ENCODE measurements at places on chromosomes 11 and 22. TPM values are rescaled to one million over a fixed set of nuclear protein-coding genes. Genes with fewer than 3 reads are reported as not detected.

ANKRD49 gene
- total RNA-seq: 15.3 TPM

MMP13 gene
- total RNA-seq: not detected

OR8D4 gene
- not detected for total RNA-seq

OR9I1 gene
- total RNA-seq: not detected

HBG1 gene
- total RNA-seq: not detected

OR6T1 gene
- total RNA-seq: not detected

KRTAP5-10 gene
- not detected for total RNA-seq

TMEM191C gene
- 0.54 TPM for total RNA-seq

SLC22A12 gene
- total RNA-seq: not detected

ANO5 gene
- not detected for total RNA-seq

HBG2 gene
- total RNA-seq: not detected

OR8D1 gene
- not detected for total RNA-seq

DEFB131B gene
- total RNA-seq: not detected

POTEH gene
- total RNA-seq: not detected

TMPRSS6 gene
- not detected for total RNA-seq

OR4D11 gene
- total RNA-seq: not detected

BCO2 gene
- 1.8 TPM for total RNA-seq

OR4C12 gene
- not detected for total RNA-seq

RIMBP3C gene
- total RNA-seq: 0.18 TPM

LIPT2 gene
- total RNA-seq: not detected

FIBP gene
- 101 TPM for total RNA-seq

GSTP1 gene
- total RNA-seq: 1,161 TPM

DUSP8 gene
- 0.72 TPM for total RNA-seq

CSF2RB gene
- total RNA-seq: 2.6 TPM

OR51E2 gene
- total RNA-seq: not detected

E2F8 gene
- 0.36 TPM for total RNA-seq

CLMP gene
- 178 TPM for total RNA-seq

ILK gene
- 130 TPM for total RNA-seq

All from cardiac atrium fibroblast (primary cell).